ENCODE measurements at places on chromosomes 13 and 19.

DNA sequence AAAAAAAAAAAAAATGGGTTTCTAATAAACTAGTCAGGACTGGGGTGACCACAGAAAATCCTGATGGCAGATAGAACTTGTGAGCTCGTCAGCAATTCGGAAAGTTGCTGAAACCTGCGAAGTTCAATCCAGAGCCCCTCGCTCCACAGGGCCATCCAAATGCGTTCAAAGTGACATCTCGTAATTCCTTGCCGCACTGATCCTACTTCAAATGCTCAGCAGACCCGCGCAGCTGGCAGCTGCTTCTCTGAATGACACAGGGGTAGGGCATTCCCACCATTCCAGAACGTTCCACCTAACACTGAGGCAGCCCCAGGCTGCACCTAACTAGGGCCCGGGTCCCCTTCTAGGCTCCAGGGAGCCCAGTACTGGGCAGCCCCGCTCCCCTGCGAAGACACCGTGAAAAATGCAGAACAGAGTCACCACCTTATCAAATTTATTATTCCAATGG lies 4.8 kb upstream of the DAPK3 start:
- no peak for DNase-seq

DNA sequence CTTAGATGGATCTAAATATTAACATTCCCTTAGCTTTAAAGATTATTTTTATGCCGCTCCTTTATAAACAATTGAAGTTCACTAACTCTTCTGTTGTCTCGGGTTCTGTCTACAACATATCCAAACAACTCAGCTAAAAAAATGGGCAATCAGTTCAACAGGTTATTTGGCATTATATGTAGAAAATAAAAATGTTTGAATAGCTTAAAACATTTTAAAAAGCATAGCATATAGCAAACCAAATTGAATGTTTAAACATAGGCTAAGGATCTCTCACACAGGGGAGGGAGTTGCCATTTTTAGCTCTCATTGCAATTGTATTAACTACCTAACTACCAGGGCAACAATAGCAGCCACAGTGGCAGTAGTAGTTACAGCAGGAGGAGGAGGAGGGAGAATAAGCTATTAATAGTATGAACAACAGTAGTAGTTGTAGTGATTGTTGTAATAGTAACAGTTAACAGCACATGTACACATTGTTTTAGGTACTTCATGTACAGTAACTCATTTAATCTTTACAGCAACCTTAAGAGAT lies 404.2 kb downstream of the KCNRG start:
- DNase-seq = no peak

GRCh38 chr13:20940083-20940482 lies 37.5 kb upstream of the XPO4 start:
- no peak for DNase-seq

DNA sequence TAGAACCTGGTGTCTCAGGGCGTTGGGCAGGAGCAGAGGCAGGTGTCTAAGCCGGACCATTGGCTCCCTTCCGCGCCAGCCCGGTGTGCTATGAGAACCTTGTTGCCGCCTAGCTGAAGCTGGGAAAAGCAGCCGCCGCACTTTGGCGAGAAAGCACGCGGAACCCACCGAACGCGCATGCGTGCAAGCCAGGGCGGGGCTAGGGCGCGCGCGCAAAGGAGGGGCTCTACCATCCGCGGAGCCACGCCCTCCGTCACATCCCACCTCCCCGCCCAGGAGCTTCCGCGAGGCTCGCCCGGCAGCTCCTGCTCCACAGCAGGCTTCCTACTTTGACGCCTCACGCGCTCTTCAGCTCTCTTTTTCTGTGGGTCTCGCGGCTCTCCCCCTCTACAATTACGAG lies 51.3 kb downstream of the WDR87 start:
- DNase-seq = peak; percentile 65

GRCh38 chr19:45040059-45040771 lies 1.4 kb downstream of the CLASRP start:
- DNase-seq = no peak

Measured in head of caudate nucleus (tissue), 42 donors.